Activated effector memory CD4-positive, alpha-beta T cell treated with Interleukin-2 at 50 U/mL for 16 hours (primary cell): ENCODE measurements at places on chromosomes 3 and 15.

- no peak for DNase-seq
These were observed 2.5 kb downstream of the UBP1 start for GRCh38 chr3:33437556-33438283.

- no peak for DNase-seq
These were observed 1.1 kb upstream of the TRIM71 start for GRCh38 chr3:32816439-32817256.

DNA sequence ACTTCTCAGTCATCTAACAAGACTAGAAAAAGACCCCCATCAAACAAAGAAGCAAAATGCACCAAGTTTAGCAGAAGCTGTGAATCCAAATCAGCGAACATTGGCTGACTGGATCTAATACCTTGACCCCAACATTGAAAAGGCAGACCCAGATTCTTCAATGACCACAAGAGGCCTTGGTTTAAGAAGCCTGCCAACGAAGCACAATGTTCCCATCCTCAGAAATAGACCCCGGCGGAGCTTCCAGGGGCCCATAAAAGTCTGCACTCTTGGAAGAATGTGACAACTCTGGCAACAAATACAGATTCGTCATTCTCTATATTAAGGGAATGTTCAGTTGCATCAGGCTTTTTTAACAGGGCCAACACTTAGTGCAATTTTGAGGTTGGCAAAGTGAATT, 112.8 kb upstream of the BCL6 start:
- no peak for DNase-seq

DNA sequence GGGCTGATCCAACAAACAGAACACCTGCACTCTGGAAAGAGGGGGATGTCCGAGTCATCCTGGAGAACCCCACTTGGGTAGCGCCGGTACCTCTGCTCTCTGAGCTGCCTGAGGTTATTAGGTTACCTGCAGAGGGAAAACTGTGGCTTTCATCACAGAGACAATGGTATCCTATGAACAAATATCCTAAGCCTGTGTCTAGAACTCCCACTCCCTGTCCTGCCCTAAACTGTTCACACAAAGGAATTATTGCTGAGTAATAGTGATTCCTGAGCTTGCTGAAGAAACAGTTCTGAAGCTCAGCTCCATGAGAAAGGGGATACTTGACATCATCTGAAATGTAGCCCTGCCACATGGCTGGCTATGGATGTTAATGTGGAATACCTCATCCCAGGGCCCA, 31.9 kb upstream of the WNT5A start:
- DNase-seq: no peak

DNA sequence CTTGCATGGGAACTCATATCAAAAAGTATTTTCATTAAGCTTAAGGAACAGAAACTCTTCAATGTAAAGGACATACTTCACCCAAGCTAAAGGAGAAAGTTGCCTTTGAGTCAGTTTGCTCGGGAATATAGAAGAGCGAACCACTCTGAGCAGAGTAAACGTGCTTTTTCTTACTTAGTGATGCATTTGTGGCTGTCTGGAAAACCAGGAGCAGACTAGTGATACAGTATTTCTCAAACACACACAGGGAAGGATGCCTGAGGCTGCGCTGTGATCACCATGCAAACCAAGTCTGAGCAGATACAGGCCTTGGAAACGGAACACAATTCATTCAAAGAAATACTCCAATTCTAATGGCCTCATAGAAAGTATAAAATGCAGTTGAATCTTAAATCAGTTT, 121.0 kb upstream of the CDIN1 start:
- DNase-seq: no peak

DNA sequence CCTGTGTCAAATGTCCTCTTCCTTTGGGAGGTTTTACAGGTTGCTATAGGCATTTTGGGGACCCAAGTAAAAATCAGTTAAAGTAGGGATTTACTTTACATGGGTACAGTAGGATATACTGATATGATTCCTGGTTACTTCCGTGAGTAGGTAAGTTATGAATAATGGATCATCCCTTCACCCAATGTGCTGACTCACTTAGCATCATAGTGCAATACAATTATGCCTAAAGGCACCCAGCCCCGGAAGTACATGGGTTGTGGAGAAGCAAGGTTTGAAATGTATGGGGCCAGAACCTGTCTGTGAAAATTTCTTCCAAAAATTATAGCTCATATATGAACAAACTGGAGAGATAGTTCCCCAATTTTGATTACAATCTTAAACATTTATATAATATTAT, 64.0 kb downstream of the GLB1 start:
- DNase-seq: no peak

GRCh38 chr15:67897646-67898339, 57.9 kb upstream of the RNU6-1 start:
- DNase-seq: no peak

- DNase-seq: no peak
These were observed 562 bp downstream of the ADGRG7 start for GRCh38 chr3:100609963-100610362.

DNA sequence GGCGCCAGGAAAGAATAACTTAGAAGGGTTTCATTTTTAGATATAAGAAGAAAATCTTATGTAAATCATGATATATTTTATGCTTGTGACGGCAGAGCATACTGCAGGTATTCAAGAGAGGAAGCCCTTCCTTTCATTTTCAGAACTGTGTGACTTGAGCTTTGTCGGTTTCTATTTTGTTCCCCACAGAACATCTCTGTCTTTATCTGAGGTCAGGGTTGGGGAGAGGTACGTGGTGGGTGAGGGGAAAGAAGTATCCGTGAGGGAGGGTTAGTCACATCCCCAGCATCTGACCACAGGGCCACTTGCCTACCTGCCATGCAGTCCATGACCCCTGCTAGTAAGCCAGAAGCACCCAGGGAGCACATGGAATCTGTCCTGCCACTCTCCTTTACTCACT, 126.5 kb downstream of the DGKG start:
- no peak for DNase-seq

GRCh38 chr3:24196526-24196925, 251.4 kb downstream of the NR1D2 start:
- no peak for DNase-seq

DNA sequence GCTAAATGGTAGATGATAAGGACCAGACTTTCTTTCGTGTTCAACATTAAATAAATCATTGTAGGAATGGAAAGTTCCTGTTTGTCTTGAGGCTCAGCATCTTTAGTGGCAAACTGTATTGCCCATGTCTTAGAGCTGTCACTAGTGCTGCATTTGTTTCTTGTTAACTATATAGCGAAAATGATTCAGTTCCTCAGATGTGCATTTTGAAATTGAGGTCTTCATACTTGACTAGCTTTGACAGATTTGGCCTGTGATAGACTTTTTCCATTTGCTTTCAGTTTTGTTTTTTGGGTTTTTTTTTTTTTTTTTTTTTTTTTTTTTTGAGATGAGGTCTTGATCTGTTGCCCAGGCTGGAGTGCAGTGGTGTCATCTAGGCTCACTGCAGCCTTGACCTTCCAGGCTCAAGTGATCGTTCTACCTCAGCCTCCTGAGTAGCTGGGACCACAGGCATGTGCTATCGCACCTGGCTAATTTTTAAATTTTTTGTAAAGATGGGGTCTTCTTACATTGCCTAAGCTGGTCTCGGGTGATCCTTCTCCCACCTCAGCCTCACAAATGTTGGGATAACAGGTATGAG, 9.5 kb upstream of the RPLP1 start:
- no peak for DNase-seq

DNA sequence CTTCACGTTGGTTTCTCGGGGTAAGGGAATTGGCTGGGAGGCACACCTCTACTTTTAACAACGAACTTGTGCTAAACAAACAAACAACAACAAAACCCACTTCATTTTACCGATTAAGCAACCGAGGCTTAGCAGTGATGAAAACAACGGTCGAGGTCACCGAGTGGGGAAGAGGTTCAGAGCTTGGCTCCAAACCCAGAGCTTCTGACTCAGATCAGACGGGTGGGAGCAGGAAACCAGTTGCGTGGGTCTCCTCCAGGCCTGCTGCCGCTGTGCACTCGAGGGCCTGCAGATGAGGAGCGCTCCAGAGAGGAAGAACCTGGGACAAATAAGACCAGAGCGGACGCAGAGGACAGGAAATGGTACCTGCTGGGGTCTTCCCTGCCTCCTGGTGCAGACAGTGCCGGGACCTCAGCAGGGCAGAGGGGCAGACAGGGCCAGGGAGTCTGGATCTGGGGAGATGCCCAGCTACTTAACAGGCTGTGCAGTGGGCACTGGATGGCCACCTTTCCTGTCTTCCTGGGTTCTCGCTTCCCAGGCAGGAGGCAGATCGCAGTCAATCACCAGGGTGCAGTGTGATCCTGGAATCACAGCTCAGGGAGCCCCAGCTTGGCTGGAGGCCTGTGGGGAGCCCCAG, 99.0 kb upstream of the MEF2A start:
- no peak for DNase-seq

DNA sequence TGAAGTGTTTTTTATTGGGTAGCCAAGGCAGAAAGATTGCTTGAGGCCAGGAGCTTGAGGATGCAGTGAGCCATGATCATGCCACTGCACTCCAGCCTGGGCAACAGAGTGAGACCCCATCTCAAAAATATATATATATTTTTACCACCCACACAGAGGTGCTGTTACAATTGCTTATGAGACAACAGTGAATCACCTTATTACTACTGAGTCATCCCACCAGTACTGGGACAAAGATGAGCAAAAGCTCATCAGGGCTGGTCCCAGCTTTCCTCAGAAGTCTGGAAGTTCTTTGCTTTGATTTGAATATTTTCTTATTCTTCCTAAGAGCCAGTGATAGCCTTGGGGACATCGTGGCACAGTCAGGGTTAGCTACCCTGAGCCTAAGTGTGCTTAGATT, 207.7 kb downstream of the SOX2 start:
- DNase-seq: no peak

DNA sequence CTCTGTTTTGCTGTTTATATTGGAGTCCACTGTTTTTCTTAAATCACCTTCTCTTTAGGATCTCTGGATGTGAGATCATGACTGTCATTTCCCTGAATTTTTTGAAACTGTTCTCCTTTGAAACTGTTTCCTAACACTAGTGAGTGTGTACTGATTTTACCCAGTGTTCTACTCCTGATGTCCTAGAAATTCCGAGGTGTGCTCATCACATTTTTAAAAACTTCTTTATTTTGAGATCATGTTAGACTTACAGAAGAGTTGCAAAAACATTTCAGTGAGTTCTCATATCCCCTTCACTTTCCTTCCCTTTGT, 292.6 kb downstream of the NFKBIZ start:
- no peak for DNase-seq
